NCI-H2107 (cell line): ENCODE measurements at places on chromosomes 16 and 17.

GRCh38 chr16:57372372-57373116 is at the start of gene CX3CL1:
TSS of gene CX3CL1 (plus strand) at chr16:57372490. CDS start at chr16:57372569, 79 bp downstream.
- DNase-seq: no peak

DNA sequence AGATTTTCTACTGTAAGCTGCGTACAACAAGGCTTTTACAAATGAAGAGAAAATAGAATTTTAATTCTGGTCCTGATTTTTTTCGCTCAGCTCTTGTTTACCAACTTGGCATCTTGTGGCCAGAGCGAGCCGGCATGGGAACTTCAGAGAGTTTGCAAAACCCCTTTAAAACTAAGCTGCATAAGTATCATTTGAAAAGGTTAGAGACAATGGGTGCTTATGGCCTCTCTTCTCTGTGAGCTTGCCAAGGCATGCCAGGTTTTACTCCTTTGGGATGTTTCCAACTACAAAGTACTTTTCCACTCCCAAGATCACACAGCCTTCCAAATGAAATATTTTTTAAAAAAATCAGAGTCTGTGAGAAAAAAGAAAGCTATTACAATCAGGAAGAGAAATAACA is 62.4 kb upstream of the FA2H start:
- DNase-seq: no peak

DNA sequence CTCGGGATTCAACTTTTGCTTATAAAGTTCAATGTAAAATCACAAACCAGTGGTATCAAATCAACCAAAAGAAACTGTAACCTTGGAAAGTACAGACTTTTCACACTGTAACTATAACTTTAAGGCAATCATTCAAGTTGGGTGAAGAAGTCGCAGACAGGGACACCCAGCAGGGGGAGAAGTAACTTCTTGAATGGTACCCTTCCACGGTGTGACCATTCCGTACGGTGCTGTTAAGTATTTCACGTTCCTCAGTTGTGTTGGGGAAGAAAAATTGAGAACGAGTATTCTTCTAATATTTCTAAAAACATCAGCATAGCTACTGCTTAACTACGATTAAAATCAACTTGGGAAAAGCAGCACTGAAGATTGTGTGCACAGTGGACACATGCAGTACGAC is 55.8 kb downstream of the MYH10 start:
- no peak for DNase-seq

GRCh38 chr16:56777001-56777400 is 47.1 kb downstream of the NUP93 start:
- DNase-seq: no peak

DNA sequence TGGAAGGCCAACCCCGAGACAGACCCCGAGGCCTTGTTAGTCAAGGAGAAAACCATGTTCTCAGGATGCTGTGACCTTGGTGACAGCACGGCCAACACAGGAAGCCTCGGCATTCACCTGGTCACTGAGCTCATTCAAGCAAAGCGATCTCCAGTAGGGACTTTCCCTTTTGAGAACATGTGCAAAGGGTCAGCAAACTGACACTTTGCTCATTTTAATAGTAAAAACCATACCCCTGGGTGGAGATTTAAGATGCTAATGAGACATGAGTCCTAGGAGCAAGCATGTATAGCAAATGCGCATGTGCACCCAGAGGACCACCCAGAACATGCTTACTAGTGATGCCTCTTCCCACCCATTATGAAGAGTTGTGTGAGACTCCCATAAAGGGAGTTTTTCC is 5.7 kb upstream of the SULT1A2 start:
- no peak for DNase-seq

DNA sequence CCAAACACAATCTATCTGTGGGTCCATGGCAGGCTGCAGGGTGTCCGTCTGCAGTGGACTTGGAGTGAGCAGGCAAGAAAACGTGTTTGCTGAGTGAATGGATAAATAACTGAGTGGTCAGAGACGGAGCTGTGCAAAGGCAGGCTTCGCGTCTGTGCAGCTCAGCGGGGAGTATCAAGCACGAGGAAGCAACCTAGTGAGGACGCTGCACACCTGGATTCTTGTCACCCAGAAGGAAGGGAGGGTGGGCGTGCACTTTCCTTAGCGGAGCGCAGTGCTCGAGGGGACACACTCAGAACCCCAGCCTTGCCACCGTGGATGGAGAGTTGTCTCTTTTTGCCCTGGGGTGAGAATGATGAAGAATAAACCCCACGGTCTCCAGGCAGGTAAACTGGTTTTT is 1.5 kb upstream of the RCVRN start:
- DNase-seq: no peak

- no peak for DNase-seq
Measured at GRCh38 chr17:82383411-82383810, 11.8 kb downstream of the UTS2R start.

DNA sequence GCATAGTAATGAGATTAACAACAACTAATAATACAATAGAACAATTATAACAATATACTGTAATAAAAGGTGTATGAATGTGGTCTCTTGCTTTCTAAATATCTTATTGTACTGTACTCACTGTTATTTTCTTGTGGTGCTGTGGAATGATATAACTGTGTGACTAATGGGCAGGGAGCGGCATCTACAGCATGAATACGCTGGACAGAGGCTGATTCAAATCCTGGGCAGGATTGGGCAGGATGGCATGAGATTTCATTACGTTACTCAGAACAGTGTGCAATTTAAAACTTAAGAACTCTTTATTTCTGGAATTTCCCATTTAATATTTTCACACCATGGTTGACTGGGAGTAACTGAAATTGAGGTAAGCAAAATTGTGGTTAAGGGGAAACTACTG is 1239.8 kb upstream of the GOT2 start:
- DNase-seq: no peak

- no peak for DNase-seq
Measured at GRCh38 chr17:76714822-76715495, 4.2 kb upstream of the MXRA7 start.

DNA sequence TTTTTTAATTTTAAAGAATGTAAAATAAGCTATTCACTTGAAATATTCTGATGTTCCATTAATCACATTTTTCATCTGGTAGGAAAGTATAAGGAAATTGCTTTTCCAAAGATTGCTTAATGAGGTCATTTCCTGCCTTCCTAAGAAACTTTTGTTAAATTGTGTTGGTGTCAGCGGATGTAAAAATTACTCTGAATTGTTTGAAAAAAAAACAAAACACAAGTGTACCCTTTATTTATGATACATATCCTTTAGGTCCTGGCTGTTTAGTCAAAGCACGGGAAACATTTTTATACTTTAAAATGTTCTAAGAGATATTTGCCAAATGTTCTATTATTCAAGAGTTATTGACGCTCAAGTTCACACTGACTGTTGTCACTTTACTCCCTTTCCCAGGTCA is 1357.4 kb upstream of the GOT2 start:
- DNase-seq: no peak

GRCh38 chr17:14299280-14300141 is 1.4 kb upstream of the HS3ST3B1 start:
- no peak for DNase-seq

GRCh38 chr17:7080456-7081041 is 498 bp upstream of the CLEC10A start:
- no peak for DNase-seq

DNA sequence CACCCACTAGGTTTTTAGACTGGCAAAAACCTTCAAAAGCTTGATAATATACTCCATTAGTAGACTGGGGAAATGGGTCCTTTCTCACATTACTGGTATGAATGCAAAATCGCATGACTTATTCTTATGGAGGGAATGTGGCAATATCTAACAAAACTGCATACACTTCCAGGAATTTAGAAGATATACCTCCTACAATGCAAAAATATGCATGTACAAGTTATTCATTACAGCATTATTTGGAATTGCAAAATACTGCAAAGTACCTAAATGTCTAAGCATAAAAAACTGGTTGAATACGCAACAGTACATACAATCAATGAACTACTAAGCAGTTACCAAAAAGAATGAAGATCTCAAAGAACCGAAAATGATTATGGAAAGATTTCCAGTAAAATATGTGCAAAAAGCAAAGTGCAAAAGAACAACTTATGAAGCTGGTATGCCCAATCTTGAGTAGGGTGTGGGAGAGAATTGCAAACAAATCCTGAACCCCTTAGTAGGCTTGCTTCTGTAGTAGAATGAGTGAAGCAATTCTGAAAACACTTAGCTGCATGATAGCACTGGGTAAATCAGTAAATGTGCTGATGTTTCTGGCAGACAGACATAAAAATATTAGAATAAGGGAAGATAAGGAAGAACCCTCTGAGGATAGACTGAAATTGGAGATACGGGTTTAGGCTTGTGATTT is 180.1 kb downstream of the PARN start:
- DNase-seq: no peak

DNA sequence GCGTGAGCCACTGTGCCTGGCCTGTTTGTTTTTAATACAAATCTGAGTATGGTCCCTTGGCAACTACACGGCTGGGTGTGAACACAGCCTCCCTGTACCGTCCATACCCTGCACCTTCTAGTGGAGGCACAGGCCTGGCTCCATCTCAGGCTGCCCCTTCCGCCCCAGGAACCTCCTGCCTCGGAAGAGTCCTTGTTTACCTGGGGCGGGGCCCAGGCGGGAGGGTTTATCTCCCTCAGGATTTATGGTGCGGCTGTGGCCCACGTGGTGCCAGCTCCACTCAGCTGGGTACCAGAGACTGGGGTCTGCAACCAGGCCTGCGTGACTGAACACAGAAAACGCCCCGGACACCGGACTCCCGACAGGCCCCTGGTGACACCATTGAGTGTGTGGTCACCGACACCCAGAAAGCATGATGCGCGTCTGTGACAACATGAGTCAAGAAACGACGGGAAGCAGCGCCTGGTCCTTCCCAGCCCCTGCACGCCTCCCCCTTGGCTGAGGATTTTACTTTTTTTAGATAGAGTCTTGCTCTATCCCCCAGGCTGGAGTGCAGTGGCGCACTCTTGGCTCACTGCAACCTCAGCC is 19.0 kb downstream of the UNKL start:
- no peak for DNase-seq

DNA sequence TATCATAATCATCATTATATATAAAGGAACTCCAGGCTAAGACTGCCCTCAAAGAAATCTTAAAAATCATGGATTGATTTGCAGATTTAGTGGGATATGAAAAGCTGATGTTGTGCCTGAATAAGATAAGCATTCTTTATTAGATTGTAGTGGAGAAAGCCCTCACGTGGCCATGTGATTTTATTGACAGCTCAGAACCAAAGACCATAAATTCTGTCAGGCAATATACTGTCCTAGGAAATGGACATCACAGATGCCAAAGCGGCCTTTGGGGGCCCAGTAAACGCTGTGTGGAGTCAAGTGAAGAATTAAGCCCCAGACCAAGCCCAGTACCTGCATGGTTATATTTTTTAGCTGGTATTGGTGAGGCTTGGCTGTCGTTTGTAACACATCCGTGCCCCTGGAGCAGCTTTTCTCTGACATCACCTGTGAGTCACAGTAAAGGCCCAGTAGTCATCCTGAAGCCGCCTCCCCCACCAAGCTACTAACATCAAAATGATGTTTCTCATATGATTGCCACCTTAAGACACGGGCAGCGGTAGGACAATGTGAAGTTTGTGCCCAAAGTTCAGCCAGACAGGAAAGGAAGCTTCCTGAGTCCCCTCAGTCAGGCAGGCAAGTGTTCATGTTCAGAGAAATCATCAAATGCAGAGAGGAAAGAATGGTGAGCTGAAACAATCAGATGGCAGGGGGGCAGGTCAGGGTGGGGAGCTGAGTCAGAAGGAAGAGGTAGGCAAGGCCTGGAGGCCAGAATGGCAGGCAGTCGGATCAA is 209.4 kb downstream of the IRX3 start:
- DNase-seq: no peak

GRCh38 chr16:30484887-30485286 is 12.3 kb downstream of the ITGAL start:
- DNase-seq: no peak

- no peak for DNase-seq
Measured at GRCh38 chr17:79843474-79843815, 4.2 kb upstream of the CBX4 start.

- DNase-seq: no peak
Measured at GRCh38 chr16:89230255-89230654, 12.8 kb downstream of the ZNF778 start.

- DNase-seq: no peak
Measured at GRCh38 chr17:11900041-11900476, 97.2 kb downstream of the ZNF18 start.

DNA sequence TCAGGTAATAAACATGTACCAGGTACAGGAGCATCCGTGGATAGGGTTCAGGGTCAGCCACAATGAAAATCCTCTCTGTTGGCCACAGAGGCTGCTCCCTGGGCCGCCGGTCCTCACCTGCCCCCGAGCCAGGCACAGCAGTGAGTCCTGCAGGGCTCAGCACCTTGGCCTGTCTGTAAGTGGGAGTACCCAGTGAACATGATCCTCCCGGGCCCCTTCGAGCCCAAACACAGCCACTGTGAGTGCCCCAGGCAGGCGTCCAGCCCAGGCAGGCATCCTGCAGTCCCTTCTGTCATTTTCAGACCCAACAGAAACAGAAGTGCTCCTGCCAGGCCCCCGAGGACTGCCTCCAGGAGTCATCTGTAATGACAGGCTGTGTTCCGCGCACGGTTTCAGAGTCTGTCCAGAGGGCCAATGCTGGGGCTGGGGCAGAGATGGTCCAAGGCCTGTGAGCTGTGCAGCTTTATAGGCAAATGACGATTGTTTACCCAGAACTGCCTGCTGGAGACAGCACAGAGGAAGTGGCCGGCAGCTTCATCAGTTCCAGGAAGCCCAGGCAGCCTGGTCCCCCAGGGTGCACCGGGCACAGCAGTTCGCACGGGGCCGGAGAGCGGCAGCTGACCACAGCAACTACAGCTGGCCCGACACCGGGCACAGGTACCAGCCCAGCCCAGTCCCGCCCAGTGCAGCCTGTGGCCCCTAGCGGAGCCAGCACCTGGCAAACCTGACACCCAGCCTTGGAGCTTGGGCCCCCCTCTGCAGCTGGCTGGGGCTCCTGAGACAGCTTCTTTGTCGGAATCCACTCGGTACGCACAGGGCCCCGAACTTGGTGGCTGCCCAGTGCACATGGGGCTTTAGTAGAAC is 13.2 kb downstream of the SLC7A5 start:
- no peak for DNase-seq

- no peak for DNase-seq
Measured at GRCh38 chr16:82295290-82296201, 125.5 kb upstream of the MPHOSPH6 start.

GRCh38 chr16:9755081-9755480 is 427.1 kb downstream of the GRIN2A start:
- no peak for DNase-seq

- DNase-seq: no peak
Measured at GRCh38 chr16:87056551-87056950, 260.6 kb downstream of the C16orf95 start.

GRCh38 chr17:68572138-68572842 is 28.9 kb downstream of the FAM20A start:
- no peak for DNase-seq

DNA sequence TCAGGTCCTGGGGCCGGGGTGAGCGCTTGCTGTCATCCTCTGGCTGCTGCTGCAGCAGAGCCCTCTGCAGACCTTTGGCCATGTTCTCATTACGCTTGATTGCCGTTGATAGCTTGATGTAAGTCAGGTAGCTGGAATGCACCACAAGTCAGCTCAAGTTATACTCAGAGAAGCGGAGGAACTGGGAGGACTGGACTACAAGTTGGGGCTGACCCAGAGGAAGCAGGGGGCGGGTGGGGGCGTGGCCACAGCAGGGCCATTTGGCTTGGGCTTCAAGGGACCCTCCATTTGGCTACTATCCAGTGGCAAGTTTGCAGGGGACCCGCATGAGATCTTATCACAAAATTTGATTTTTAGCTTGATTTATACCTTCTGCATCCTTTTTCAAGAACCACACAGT is 19.0 kb upstream of the EVPL start:
- no peak for DNase-seq

GRCh38 chr17:62870030-62870541 is 62.0 kb upstream of the MARCHF10 start:
- DNase-seq: no peak
